ENCODE measurements at places on chromosomes 7 and 10.

GRCh38 chr7:150781103-150781502 lies 19.1 kb downstream of the TMEM176B start:
- DNase-seq = no peak

GRCh38 chr7:30842542-30843451 lies 68.9 kb upstream of the AQP1 start:
- DNase-seq = no peak

DNA sequence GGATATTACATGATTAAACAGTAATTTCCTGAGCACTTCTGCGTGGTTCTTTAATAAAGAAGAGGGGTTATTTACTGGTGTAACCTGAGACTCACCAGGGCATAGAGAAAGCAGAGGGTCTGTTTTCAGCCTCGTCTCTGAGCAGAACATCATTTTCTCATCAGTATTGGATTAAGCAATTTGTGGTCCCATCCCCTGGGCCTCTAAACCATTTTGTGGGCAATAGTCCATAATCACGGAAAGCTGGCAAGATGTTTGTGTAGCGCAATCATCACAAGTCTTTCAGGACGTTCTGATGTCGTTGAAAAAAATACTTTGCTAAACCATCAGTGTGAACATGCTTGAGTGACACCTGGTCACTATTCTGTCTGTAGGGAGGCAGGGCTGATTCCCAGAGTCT lies 37.1 kb upstream of the SEC61G start:
- DNase-seq = no peak

- DNase-seq = no peak
Measured at GRCh38 chr7:19113855-19114550, 3.4 kb downstream of the TWIST1 start.

- DNase-seq = peak; percentile 91
Measured at GRCh38 chr7:27196287-27196767, 3.6 kb downstream of the HOXA13 start.

GRCh38 chr10:59781511-59781910 lies 28.3 kb upstream of the MRLN start:
- DNase-seq = no peak

GRCh38 chr10:43233601-43234430 lies 33.0 kb downstream of the RASGEF1A start:
- DNase-seq = peak; percentile 31

GRCh38 chr7:134088199-134088598 lies 38.9 kb upstream of the LRGUK start:
- no peak for DNase-seq

GRCh38 chr7:17968791-17969715 lies 28.8 kb upstream of the SNX13 start:
- DNase-seq = no peak

GRCh38 chr7:2210551-2211258 lies 22.0 kb downstream of the MAD1L1 start:
- peak; percentile 35 for DNase-seq

GRCh38 chr10:96025566-96025965 lies 17.8 kb upstream of the CCNJ start:
- no peak for DNase-seq

DNA sequence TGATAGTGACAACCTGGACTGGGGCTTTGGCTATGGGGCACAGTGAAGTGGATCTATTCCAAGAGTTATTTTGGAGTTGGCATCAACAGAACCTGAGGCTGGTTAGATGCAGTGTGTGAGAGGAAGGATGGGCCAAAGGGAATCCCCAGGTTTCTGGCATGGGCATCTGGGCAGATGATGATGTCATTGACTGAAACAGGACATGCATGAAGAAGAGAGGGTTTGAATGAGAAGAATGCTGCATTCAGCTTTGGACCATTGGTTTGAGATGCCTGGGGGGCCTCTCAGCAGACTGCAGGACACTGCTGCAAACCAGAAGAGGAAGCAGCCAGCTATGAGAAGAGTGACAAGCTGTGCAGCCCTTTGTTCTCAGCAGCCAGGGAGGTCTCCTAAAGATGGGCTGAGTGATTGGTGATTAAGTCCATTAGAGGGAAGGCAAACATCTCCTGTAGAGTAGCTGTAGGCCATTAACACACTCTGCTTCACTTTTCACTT lies 23.1 kb upstream of the PIK3CG start:
- no peak for DNase-seq

DNA sequence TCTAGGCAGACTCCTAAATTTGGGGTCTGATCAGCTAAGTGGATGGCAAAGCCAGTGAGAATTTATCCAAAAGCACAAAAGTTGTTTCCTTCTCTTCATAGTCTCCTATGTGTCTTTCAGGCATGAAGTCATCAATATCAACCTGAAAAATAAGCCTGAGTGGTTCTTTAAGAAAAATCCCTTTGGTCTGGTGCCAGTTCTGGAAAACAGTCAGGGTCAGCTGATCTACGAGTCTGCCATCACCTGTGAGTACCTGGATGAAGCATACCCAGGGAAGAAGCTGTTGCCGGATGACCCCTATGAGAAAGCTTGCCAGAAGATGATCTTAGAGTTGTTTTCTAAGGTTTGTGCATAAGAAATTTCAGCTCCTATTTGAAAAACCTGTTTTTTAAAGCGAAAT lies 4.8 kb downstream of the GSTO1 start:
- no peak for DNase-seq

GRCh38 chr10:31725436-31725835 lies 203.2 kb downstream of the ARHGAP12 start:
- no peak for DNase-seq

GRCh38 chr10:86712317-86712707 lies 44.0 kb downstream of the LDB3 start:
- no peak for DNase-seq

DNA sequence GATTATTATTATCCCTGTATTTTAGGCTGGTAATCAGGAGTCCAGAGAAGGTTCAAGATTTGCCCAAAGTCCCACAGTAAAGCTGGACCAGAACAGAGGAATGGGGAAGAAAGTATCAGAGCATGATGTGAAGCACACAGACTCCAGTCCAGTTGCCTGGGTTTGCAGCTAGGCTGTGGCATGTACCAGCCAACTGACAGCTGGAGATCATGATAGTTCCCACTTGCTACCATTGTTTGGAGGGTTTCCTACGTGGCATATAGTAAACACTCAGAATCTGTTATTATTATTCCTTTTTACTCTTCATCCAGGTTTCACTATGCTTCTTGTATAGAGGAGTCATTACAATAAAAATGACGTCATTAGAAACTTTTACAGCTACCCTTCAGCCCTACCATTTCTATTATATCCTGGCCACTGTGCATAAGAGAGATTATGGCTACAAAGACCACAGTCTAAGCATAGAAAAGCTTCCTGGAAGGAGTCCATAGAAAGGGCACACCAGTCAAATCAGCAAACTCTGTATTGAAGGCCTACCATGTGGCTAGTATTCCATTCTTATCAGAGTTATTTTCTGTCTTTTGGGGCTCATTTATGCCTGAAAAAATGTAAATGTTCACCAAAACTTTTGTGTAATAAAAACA lies 66.6 kb downstream of the MTPN start:
- no peak for DNase-seq

GRCh38 chr10:121734589-121735045 lies 136.4 kb upstream of the FGFR2 start:
- no peak for DNase-seq

GRCh38 chr7:42574685-42575084 lies 337.2 kb downstream of the C7orf25 start:
- no peak for DNase-seq

- no peak for DNase-seq
Measured at GRCh38 chr7:103346396-103346795, 1.0 kb upstream of the PSMC2 start.

GRCh38 chr7:22193450-22193983 lies 163.4 kb downstream of the RAPGEF5 start:
- peak; percentile 50 for DNase-seq

GRCh38 chr10:114956466-114956865 lies 18.5 kb downstream of the TRUB1 start:
- no peak for DNase-seq
